IPS DF 6.9 (cell line): ENCODE measurements at places on chromosomes 13 and 19.
A peak's percentile ranks its signal among the peaks of the same experiment; 100 is the strongest.

- no peak for DNase-seq
Measured at GRCh38 chr19:32450217-32450616, 44.6 kb downstream of the DPY19L3 start.

DNA sequence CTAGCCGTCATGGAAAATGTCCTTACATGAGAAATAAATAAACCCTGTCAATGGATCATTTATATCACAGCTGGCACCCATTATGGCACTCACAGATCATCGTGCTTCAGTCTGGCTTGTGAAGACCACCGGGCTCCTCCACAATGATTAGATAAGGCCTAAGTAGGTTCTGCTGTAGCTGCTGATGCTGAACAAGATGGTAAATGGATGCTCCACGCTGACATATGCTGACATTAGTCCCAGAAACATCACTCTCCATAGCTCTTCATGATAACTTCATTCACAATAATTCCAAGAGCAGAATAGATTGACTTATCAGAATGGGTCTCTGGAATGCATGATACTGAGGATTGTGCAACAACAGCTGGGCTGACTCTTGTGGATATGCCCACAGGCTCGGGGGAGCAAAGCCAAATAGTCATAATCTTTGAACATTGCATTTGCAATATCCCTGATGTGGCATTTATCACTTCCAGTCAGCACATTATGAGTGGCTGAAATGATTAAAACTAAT is 63.8 kb upstream of the RXFP2 start:
- DNase-seq: no peak

DNA sequence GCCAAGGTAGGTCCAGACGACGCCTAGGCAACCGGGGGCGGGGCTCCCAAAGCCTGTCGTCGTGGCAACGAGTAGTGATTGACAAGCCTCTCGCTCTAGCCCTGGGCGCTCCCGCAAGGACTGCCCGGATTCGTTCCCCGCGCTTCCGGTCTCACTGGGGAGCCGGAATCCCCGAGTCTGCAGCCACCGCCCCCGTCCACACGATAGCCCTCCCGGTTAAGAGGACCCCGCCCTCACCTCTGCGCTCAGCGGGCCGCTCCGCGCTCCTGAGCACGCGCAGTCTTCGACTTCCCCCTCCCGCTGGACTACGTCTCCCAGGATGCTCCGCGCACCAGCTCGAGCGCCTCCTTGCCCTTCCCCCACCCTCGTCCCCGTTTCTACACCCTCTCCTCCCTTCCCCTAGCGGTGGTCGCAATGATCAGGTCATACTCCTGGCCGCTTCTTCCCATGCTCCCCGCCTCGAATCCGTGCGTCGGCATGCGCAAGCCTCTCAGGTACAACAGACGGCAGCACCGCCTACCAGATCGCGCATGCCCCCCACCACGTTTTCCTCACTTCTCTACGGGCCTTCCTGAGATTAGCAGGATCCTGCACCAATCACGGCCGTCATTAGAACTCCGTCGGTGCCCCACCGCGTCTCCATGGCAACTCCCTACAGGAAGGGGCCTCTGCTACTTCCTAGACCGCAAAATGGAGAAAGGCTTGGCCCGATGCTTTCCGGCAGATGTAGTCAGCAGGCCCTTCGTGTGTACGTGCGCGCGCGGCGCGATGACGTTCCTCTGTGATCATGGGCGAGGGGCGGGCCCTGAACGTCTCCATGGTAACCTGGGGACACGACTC is at the start of gene MZF1:
TSS of gene MZF1 (minus strand) at position 518 of the 840 bp plus-strand sequence. CDS start 1,946 bp downstream, outside the sequence.
- peak; percentile 99 for DNase-seq

DNA sequence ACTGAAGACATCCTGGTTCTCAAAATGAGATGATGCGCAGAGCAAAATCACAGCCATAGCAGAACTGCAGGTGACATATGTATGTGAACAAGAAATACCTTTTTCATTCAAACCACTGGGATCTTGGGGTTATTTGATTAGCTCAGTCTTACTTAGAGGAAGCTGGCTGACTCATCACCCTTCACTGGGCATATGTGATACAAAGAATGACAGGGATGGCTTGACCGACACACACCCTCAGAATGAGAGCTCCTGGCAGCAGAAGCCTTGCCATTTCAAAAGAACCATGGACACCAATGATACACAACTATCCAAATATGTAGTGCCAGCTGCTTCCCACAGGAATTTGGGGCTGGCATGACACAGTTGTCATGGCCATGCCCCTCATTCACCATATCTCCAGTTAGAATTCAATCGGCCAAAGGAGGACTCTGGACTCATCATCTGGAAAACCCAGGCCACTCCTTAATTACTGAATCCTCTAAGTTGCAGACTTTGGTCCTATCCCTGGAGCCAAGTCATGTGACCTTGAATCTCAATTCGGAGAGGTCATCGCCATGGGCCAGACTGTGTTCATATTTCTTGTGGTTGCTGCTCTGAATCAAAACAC is 115.8 kb downstream of the KATNAL1 start:
- no peak for DNase-seq

- DNase-seq: no peak
Measured at GRCh38 chr19:19121371-19121770, 16.9 kb downstream of the TMEM161A start.

GRCh38 chr19:49474542-49474924 is 518 bp downstream of the FLT3LG start:
- DNase-seq: no peak

DNA sequence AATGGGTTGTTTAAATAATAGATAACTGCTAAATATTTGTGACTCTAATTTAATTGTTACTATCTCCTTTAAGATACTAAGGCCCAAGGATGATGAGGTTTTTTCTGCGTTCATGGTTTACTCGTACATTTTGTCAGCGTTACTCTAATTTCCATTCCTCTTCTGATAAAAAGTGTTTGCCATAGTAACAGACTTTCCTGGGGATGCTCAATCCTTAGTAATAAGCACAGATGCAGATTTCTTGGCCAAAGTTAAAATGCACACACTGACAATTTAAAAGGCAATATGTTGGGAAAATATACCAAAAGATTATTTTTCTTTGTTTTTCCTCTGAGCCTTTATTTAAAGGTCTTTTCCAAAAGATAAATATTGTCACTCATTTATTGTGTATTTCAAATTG is 149.6 kb downstream of the IRS2 start:
- no peak for DNase-seq

DNA sequence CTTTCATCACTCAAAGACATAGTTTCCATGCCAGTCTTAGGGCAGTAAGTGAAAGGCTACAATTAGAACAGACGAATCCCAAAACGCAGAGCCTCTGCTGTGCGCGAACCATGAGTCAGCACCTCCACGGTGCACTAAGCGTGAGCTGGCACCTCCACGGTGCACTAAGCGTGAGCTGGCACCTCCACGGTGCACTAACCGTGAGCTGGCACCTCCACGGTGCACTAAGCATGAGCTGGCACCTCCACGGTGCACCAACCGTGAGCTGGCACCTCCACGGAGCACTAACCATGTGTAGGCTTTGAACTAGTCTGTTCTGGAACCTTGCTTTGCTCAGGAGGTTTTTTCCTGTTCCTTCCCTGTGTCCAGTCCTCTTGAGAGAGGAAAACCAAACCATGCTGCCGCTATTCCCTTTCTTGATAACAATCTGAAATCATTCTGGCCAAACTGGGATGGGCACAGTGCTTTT is 120.6 kb downstream of the IRS2 start:
- no peak for DNase-seq

- no peak for DNase-seq
Measured at GRCh38 chr13:111567637-111568036, 247.2 kb downstream of the TEX29 start.

- no peak for DNase-seq
Measured at GRCh38 chr13:101648766-101649487, 196.5 kb downstream of the ITGBL1 start.

DNA sequence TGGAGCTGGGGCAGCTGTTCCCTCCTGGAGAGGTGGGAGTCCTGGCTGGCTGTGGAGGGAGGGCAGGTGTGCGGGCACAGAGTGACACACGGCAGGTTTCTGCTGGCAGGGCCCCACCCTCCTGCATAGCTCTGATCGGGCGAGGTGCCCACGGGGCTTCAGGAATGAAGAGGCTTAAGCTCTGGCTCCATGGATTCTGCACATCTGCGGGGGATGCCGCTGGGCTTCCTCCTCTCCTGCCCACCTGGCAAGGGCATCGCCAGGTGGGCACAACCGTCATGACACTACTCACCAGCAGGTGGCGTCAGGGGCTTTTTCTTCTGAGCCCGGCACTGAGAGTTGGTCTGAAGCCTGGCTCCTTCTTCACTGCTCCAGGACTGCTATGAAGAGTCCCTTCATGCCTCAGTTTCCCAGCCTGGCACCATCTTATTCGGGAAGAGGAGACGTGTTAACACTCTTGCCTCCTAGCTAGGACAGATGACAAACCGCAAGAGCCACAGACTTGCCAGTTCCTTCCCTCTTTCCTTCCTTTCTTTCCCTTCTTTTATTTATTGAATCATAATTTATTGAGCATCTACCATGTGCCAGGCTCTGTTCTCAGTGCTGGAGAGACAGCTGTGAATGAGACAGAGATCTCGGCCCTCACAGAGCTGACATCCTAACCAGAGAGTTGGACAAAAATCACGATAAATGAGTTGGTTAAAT is 15.2 kb upstream of the PAK4 start:
- DNase-seq: peak; percentile 45

DNA sequence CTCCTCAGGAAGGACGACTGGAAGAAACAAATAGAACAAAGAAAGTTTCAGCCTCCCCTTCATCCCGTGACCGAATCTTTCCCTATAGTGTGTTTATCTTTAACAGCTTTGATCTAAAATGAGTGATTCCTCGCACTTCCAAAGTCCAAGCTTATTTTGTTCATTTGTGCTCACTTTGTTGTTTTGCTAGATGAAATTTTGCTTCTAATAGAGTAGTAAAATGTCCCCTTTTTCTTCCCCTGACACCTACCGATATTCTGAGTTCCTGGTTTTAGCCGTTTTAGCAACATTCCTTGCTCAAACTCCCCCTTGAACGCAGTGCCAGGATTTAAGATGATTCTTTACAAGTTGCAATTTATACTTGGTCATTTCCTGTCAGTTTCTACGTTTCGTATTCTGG is 204.2 kb downstream of the FGF9 start:
- no peak for DNase-seq

DNA sequence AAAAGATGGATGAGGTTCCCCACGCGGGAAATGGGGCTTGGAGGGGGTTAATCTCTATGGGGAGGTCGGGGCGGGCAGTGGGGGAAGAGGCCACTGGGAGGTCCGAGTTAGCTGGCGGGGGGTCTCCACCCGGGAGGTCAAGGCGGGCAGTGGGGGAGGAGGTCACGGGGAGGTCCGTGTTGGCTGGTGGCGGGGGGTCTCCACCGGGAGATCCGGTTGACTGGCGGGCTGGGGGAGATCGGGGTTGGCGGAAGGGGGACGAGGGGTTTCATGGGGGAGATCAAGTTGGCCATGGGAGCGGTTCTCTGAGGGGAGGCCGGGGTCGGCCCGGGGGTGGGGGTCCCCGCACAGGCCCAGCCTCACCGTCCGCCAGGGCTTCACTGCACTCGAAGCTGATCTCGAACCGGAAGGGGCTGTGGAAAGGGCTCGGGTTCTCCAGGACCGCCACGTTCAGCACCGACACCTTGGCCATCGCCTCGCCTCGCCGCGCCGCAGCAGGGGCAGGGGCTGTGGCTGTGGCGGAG is 342 bp downstream of the ASF1B start:
- DNase-seq: no peak

DNA sequence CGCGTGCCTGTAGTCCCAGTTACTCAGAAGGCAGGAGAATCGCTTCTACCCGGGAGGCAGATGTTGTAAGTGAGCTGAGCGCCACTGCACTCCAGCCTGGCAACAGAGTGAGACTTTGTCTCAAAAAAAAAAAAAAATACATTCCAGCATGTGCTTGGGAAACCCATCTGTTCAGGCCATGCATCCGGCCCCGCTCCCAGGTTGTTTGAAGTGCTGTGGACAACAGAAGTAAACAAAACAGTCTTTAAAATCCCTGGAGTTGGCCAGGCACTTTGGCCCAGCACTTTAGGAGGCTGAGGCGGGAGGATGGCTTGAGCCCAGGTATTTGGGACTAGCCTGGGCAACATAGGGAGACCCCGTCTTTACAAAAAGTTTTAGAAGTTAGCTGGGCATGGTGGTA is 3.2 kb upstream of the PTPRS start:
- no peak for DNase-seq

DNA sequence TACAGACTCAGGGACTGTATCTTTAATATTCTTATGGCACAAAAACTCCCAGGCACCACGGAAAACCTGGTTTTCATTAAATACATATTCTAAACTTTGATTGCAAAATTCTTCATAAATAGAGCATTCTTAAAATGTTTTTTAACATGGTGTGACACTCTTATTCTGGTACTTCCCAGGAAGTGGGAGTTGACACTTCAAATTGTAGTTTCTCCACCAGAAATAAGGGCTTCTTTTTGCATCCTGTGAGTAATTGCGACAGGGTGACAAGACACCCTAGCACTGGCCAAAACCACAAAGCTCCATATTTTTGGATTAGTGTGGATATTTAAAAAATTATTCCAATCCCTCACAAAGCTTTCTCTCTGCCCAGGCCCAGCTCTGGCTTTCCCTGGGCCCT is 43.6 kb upstream of the MTIF3 start:
- no peak for DNase-seq

GRCh38 chr13:78868991-78869390 is 210.0 kb upstream of the OBI1 start:
- no peak for DNase-seq

DNA sequence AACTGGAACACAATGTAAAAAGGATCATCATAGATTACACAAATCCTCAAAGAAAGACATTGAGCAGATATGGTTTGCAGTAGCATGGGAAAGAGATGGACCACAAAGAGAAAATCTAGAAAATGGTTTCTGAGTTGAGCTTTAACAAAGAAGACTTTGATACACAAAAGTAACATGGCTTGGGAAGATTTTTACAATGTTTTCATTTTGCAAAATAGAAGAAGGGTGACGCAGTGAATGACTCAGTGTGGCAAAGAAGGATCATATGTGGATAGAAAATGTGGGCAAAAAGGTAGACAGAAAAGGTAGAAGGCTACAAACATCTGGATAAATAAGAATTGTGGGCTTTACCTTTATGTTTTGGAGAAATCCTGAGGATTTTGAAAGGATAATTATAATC is 1220.5 kb downstream of the PCDH17 start:
- DNase-seq: no peak

GRCh38 chr19:11848200-11848593 is 329 bp upstream of the ZNF439 start:
- DNase-seq: no peak

DNA sequence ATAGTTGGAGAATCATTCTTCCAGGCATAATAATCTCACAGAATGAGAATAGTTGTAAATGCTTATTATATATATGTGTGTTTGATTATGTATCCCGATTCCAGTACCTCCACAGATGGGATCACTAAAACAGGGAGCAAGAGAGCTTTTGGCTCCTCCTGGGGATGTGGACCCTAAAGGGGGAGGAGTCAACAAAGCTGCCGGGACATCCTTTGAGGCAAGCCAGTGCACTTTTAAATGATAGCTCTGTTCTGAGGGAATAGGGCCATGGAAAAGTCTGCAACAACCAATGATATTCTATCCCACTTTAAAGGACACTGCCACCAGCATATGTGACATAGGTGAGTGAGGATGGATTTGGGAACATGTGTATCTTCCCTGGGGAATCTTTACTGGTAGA is 40.8 kb downstream of the SLITRK5 start:
- no peak for DNase-seq

- DNase-seq: no peak
Measured at GRCh38 chr19:10191347-10191746, 3.4 kb downstream of the DNMT1 start.
